CD8-positive, alpha-beta memory T cell (primary cell): ENCODE measurements at places on chromosomes 16 and 17. TPM values are rescaled to one million over a fixed set of nuclear protein-coding genes. Genes with fewer than 3 reads are reported as not detected.
A peak's percentile ranks its signal among the peaks of the same experiment; 100 is the strongest.

DNA sequence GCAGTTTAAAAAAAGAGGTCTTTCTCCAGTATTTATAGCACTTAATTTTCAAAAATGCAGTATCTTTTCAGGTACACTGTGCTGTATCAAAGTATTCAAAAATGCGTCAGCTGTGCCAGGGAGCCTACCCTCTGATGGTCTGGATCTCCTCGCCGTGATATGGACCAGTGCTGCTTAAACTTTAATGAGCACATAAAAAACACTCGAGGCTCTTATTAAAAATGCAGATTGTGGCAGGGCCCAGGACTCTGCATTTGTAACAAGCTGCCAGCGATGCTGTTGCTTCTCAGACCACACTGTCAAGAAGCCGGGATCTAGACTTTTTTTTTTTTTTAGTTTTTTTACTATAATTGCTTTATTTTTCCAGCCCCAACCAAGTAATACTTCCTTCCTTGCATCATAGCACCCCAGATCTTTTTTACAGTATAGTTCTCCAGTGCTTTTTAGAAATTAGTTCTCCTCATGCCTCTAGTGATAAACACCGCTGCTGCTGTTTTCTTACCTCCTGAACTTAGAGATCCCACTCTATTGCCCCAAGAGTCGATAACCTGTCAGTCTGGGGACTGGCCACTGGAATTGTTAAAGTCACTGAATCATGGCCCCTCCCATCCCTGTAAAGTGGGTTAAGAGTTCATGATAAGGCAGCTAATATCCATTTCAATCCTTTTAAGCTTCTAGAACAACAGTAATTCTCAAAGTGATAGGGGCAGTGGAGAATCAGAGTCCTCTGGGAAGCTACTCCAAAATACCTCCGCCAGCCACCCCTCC is 1.6 kb upstream of the SMARCD2 start:
- no peaks in the 10 kb centered on the region for H3K27me3 ChIP-seq
- H3K36me3 ChIP-seq = no peaks in the 10 kb centered on the region
- DNase-seq = no peak
- H3K27ac ChIP-seq = peak overlapping the region; percentile 71

The LYZL6 gene
- not detected for total RNA-seq

GRCh38 chr17:74012465-74012864 is 191.0 kb upstream of the RPL38 start:
- no peak overlapping the region for H3K4me3 ChIP-seq
- H3K27me3 ChIP-seq = peaks cover 6% of the 10 kb centered on the region

DNA sequence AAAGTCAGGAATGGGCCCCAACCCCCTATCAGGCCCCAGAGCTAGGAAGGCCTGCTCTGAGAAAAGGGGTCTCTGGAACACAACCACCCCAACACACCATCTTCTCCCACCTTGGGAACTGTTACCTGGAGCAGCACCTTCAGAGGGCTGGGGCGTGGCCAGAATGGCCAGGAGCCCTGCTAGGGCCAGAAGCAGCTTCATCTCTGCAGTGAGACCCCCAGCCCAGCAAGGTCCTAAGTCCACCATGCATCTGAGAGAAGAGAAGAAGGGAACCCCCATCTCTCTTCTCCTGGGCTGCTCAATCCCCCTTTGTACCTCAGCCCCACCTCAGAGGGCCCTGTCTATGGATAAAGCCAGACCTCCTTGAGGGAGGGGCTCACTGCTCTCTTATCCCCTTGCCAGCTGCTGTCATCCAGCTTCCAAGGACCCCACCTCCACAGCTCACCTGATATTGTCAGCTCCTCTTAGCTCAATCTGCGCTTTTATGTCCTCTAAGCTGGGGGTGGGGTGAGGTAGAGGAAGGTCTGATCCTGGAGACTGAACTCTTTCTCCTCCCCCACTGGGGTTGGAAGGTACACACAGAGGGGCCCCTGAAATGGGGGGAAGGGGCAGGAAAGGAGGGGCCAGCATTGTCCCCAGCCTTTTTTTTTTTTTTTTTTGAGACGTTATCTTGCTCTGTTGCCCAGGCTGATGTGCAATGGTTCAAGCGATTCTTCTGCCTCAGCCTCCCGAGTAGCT is at the start of gene MPO:
MPO (minus strand) TSS at position 456 of the 738 bp plus-strand sequence; CDS start at position 279, 177 bp downstream.
- H3K4me1 ChIP-seq = no peaks in the 10 kb centered on the region
- H3K27me3 ChIP-seq = no peaks in the 10 kb centered on the region
- no peak within 1 kb of the TSS for H3K27ac ChIP-seq
- H3K36me3 ChIP-seq = no peaks in the 10 kb centered on the region

The PTX4 gene
- total RNA-seq = not detected

- no peak for DNase-seq
- no peak overlapping the region for H3K27ac ChIP-seq
- no peaks in the 10 kb centered on the region for H3K27me3 ChIP-seq
- H3K36me3 ChIP-seq = peaks cover 44% of the 10 kb centered on the region
Observed at GRCh38 chr16:31916056-31916488, 42.5 kb downstream of the ZNF267 start.

The STH gene
- not detected for total RNA-seq

DNA sequence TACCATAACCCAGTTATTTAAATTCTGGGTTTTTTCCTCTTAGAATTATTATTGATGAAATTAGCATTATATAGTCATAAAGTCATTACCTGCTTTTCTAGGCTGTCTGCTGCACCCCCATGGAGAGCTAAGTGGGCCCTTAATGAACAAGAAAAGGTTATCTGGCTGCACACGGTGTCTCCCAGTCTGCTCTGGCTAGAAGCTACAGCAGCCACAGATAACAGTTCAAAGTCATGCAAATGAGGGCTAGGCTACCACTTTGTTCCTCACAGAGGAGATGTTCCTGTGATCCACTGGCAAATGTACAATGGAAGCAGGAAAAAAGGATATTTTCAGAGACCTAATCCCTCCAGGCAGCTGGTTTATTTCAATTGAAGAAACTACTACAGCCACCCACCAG is 112.1 kb downstream of the SNX11 start:
- DNase-seq = no peak
- no peaks in the 10 kb centered on the region for H3K4me1 ChIP-seq
- H3K27ac ChIP-seq = no peak overlapping the region

GRCh38 chr16:411576-412265 is 10.0 kb downstream of the DECR2 start:
- H3K4me3 ChIP-seq = no peak overlapping the region
- no peak for DNase-seq
- H3K36me3 ChIP-seq = no peaks in the 10 kb centered on the region
- H3K27me3 ChIP-seq = no peaks in the 10 kb centered on the region
- H3K27ac ChIP-seq = no peak overlapping the region

The KRTAP9-8 gene
- total RNA-seq = not detected

The BCL6B gene
- total RNA-seq = 0.59 TPM

The GPR179 gene
- 0.09 TPM for total RNA-seq

- H3K36me3 ChIP-seq = peaks cover 19% of the 10 kb centered on the region
- no peaks in the 10 kb centered on the region for H3K4me1 ChIP-seq
- no peak for DNase-seq
Observed at GRCh38 chr17:49835472-49835871, 12.4 kb downstream of the TAC4 start.

The TAC4 gene
- not detected for total RNA-seq

- H3K36me3 ChIP-seq = no peaks in the 10 kb centered on the region
- H3K4me1 ChIP-seq = no peaks in the 10 kb centered on the region
- H3K4me3 ChIP-seq = no peak overlapping the region
- no peaks in the 10 kb centered on the region for H3K27me3 ChIP-seq
- H3K27ac ChIP-seq = no peak overlapping the region
Observed at GRCh38 chr17:40678902-40679522, 14.0 kb upstream of the KRT222 start.
